AG20443 (cell line): ENCODE measurements at places on chromosomes 12 and 14.
A peak's percentile ranks its signal among the peaks of the same experiment; 100 is the strongest.

DNA sequence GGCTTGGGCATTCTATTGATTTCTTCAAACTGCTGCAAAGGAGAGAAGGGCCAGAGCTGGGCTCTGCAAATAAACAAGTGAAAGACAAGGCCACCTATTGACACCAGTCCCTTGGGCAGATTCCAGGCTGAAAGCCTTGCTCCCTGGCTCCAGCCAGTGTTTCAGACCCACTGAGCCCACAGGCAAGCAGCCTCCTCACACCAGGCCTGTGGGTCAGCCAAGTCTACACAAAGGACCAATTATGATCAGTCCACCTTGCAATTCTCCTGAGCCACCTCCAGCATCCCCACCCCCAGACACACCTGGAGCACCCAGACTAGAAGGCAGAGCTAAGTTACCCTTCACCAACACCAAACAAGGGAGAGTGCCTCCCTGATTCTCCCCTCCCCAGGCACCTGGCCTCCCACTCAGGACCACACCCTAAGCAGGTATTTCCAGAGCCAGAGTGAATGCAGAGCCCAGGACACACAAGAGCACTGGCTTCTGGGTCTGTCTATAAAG is 13.8 kb downstream of the ACTN1 start:
- no peak for DNase-seq

- DNase-seq: peak; percentile 55
These were observed 55.1 kb downstream of the SSH1 start for GRCh38 chr12:108802101-108802961.

DNA sequence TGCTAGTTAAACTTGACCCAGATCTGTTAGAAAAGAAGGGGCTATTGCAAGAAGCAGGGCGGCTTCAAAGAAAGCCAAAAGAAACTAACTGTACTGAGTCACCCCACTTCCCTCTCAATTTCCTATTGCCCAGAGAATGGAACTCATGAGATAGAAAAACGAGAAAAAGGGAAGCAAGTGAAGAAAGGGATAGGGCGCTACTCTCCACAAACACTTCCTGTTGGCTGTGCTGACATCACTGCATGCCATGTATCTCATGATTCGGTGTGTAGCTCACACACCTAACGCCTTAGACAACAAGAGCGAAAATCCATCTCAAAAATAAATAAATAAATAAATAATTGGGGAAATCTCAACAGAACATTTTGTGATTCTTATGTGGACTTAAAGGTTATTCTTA is 13.0 kb upstream of the P2RX4 start:
- no peak for DNase-seq

GRCh38 chr12:12606781-12607589 is 4.7 kb upstream of the CREBL2 start:
- DNase-seq: peak; percentile 28

DNA sequence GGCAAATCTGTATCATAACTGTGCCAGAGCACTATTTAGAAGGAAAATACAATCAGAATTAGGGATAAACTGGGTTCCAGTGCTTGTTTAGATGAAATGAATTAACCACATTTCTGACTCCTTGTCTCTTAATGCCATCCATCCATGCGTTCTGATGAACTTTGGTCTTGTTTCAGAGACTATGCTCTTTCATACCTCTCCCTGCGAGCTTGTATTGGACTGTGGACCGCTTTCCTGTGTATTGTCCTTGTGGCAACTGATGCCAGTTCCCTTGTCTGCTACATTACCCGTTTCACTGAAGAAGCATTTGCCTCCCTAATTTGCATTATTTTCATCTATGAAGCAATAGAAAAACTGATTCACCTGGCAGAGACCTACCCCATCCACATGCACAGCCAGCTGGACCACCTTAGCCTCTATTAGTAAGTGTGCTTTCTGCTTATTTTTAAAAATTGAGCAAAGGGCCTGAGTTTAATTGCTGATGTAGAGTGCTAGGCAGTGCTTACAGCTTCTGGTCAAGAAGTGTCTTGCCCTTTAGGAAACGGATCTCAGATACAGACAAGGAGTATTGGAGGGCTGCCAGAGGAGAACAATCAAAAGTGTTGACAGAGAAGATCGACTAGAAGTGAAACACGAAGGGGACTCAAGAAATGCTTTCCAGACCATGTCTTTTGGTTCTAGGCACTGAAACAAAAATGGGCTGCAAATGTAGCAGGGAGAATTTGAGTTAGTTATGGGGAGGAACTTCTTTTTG is 46.7 kb downstream of the SLC4A8 start:
- no peak for DNase-seq

- DNase-seq: peak; percentile 49
These were observed 31.4 kb downstream of the DCP1B start for GRCh38 chr12:1972856-1973317.
